ENCODE measurements at places on chromosomes 13 and 19. TPM values are rescaled to one million over a fixed set of nuclear protein-coding genes. Genes with fewer than 3 reads are reported as not detected.
A peak's percentile ranks its signal among the peaks of the same experiment; 100 is the strongest.

DNA sequence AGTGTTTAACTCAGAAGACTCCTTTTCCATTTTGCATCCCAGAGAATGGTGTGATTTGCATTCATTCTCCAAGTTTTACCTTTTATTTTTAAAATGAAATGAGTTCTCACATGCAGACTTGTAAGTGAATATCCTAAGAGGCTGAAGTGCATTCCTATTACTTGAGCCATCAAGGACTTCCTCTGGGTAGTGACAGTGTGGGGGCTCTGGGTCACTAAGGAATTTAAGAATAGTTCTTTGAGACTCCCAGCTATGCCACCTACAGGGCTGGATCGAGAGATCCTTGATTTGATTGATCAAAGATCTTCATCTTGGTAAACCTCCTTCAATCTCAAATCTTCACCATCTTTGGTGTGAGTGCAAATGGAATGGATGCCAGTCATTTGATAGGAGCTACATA lies 36.3 kb upstream of the SLC10A2 start:
- H3K4me3 ChIP-seq = no peak overlapping the region
- H3K4me1 ChIP-seq = no peaks in the 10 kb centered on the region
- no peaks in the 10 kb centered on the region for H3K27me3 ChIP-seq
- no peak for DNase-seq

DNA sequence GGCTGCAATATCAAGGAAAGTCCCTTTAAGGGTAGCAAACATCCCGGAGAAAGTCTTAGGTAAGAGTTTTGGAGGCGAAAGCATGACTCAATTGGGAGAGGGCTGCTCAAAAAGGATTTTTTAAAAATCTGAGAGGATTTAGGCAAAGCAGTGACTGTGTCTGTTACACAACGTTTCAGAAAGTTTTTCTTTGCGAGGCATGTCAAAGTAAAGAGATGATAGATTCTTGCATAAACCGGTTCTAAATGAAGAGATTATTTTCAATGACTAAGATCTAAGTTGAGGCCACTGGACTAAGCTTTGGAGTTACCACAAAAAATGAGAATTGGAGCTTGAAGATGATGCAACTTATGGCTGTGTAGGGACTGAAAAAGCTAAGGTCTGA lies 43.7 kb upstream of the ENOX1 start:
- no peaks in the 10 kb centered on the region for H3K27me3 ChIP-seq
- DNase-seq = no peak
- H3K27ac ChIP-seq = no peak overlapping the region
- H3K4me3 ChIP-seq = no peak overlapping the region
- no peaks in the 10 kb centered on the region for H3K4me1 ChIP-seq

DNA sequence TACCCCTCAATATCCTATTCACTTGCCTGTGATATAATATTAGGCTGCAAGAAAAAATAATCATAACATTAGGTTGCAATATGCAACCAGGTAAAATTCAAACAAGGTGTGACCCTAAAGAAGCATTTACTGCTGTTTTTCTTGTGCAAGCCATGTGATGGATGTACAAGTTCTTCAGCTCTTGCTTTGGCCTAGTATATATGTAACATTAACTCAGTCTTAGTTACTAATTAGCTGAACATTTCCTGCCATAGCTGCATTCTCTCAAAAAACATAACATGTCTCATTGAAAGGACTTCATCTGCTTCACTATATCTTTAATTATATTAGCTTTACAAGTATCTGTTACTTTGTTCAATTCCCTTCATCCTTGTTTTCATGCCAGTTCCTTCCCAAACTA lies 406.8 kb upstream of the HTR2A start:
- DNase-seq = no peak
- no peaks in the 10 kb centered on the region for H3K27me3 ChIP-seq
- H3K27ac ChIP-seq = no peak overlapping the region
- no peaks in the 10 kb centered on the region for H3K4me1 ChIP-seq
- H3K4me3 ChIP-seq = no peak overlapping the region
- H3K36me3 ChIP-seq = no peaks in the 10 kb centered on the region

DNA sequence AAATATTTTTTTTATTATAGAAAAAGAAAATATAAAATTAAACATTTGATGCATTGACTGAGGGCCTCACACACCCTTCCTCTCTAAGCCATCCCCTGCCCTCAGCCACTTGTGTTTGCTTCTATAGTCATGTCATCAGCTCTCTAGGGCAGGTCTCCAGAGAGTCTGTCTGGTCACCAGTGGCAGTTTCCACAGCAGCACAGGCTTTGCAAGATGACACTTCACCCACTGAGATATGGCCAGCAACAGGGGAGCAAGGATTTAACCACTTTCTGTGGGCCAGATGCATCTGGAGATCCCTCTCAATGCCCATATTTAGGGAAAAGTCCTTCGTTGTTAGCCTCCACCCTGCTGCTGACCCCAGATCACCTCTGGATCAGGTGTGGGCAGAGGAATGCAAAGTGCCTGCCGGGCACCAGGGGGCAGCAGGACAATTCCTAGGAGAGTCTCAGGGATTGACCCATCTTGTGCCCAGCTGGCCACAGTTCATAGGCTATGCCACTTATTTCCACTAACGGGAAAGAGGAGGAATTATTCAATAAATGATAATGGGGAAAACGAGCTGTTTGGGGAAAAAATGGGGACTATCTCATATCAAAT lies 4.8 kb downstream of the ABCC4 start:
- no peaks in the 10 kb centered on the region for H3K27me3 ChIP-seq
- peaks cover 29% of the 10 kb centered on the region for H3K4me1 ChIP-seq
- no peaks in the 10 kb centered on the region for H3K36me3 ChIP-seq

DNA sequence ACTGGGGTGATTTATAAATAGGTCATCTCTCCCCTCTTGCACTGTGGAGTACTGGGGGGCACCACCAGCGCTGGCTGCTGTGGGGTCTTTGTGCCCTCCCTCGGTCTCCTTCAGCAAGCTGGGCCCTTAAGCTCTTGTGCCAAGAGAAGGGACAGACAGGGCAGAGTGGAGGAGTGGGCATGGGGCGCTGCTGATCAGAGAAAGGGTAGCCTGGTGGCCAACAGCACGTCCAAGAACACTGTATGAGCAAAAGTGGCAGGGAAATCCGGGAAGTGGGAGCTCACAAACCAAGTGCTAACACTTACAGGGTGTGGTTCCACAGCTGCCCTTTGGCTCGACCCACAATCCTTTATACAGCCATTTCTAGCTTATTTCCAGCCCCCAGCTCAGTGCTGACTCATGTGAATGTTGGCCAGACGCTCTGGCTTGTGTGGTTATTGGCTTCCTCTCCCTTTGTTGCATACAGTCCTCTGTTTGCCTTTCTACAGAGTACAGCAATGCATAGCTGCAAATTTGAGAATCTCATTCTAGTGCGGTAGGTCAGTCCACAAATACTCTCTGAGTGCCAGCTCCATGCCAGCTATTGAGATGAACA lies 298.8 kb downstream of the SHISA2 start:
- H3K36me3 ChIP-seq = no peaks in the 10 kb centered on the region
- no peaks in the 10 kb centered on the region for H3K4me1 ChIP-seq
- no peak overlapping the region for H3K27ac ChIP-seq
- no peaks in the 10 kb centered on the region for H3K27me3 ChIP-seq
- peak; percentile 24 for DNase-seq

DNA sequence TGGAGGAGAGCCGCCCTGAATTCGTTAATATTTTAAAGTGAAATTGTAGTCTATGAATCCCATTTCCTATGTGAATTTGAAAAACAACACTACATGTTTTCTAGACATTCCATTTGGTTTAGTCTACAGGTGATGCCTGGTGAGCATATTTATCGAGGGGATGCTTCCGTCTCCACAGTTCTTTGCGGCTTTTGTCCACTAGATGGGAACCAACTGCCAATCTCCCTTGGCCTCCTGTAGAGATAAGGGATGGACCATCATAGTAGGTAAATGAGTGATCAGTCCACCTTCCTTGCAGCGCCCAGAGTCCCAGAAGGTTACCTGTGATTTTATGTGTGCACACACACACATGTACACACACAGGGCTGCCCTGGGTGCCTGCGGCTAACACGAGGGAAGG lies 289.8 kb upstream of the SOX21 start:
- H3K27me3 ChIP-seq = no peaks in the 10 kb centered on the region
- no peak for DNase-seq
- no peaks in the 10 kb centered on the region for H3K36me3 ChIP-seq
- H3K27ac ChIP-seq = no peak overlapping the region

DNA sequence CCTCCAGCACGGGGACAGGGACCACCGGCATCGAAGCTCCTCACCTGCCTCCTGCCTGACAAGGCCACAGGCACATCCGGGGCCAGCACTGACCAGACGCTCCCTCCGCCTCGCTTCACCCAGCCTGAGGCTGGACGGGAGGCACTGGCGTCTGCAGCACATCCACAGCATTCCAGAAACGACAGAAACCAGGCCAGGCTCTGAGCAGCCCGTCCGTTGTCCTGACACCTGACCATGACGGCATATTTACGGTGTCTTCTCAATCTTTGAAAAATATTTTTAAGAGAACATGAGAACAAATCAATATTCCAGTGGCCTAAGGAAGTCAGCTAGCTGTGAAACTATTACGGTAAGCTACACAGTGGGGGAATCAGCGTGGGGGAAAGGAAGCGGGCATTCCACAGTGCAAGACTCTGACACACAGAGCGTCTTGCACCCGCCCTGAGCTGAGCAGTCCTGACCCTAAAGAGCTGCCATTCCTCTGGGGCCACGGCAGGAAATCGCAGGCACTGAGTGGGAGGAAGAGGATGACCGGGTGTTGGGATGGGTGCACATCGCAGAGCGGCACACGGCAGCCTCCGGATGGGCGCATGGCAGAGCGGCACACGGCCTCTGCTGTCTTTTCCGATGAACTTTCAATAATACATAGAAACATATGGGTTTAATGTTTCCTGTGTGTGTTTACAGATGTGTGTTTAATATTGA lies 26.8 kb downstream of the RASA3 start:
- DNase-seq = peak; percentile 10
- H3K4me3 ChIP-seq = no peak overlapping the region
- no peaks in the 10 kb centered on the region for H3K27me3 ChIP-seq
- no peak overlapping the region for H3K27ac ChIP-seq

CFD gene
- total RNA-seq = 825 TPM

MUC16 gene
- total RNA-seq = 0.66 TPM

ARL11 gene
- total RNA-seq = 0.52 TPM

CPAMD8 gene
- total RNA-seq = 5.2 TPM

PARP4 gene
- total RNA-seq = 30.0 TPM
